Small intestine (tissue), 16 donors: ENCODE measurements at places on chromosomes 5 and 9.

DNA sequence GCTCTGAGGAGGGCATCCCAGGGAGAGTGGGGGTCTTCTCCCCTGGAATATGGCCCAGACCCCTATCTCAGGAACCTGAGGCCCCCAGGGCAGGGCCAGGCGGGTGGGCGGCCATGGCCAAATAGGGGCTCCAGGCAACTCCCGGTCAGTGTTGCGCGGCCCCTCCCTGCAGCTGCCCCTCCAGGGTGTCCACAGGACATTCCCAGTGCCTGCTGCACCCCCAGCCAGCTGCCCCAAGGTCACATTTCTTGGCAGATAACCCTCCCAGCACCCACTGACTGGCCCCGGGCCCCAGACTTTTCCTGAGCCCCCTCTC, 53.6 kb upstream of the EGFL7 start:
- no peak for DNase-seq

- DNase-seq = peak; percentile 62
Measured at GRCh38 chr9:126471084-126471624, 142.6 kb upstream of the LMX1B start.

- DNase-seq = no peak
Measured at GRCh38 chr9:892123-892522, 50.6 kb downstream of the DMRT1 start.

GRCh38 chr5:97148288-97148687, 5.9 kb upstream of the LIX1 start:
- no peak for DNase-seq

DNA sequence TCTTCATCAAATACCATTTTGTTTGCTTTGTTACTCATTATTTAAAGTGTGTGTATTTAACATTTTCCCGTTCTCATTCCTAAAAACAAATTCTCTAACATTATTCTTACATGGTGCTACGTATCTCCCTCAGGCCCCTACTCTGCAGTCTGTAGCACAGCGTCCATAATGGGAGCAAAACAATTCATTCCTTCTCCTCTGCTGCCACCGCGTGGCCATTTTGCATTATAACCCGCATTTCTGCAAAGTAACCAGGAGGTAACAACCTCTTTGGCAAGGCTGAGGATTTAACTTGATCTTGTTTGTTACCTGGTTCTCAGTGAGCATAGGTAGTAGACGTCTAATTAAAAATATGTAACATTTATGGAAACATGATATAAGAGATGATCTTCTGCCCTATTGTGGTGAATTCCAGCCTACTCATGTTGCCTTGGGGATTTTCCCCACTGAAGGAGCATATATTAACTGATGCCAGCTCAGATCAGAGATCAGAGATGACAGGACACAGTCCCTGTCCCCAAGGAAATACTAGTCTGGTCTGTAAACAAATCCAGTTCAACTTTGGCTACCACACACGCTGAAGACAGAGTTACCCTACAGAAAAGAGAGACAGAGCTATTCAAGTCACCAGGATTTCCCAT, 10.5 kb downstream of the OR1K1 start:
- peak; percentile 89 for DNase-seq

DNA sequence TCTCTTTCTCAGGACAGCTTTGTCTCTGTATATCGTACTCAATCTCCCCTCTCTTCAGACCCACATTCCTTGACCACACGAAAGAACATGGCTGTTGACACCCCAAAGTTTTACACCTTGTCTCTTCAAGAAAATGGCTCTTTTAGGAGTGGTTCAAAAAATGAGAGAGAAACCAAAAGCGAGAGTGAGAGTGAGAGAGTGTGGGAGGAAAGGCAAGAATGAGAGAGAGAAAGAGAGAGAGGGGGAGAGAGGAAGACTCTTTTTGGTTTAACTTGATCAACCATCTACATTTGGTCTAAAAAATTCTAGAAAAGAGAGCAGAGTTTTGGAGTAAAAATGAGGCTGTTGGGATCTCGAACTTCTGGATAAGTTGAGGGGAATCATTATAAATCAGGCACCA, 581.8 kb upstream of the WWC1 start:
- no peak for DNase-seq

- no peak for DNase-seq
Measured at GRCh38 chr9:122370869-122371755, at the start of gene PTGS1. TSS of gene PTGS1 (plus strand) at chr9:122371024. CDS start at chr9:122371085, 61 bp downstream.

DNA sequence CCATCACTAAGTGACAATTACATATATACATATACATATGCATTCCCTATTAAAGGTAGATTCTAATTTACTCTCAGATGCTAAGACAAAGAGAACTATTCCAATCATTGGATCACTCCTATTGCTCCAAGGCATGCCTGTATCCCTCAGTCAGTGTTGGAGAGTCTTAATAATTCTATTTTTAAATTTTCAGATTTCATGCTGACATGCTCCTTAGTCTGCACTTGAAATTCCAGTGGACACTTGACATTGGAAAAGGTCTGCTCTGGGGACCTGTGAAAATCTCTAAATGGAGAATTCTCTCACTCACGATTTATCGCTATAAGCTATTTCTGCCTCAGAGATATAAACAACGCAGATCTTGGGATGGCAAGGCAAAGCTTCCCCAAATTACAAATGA, 3.9 kb upstream of the FUBP3 start:
- DNase-seq = no peak

- peak; percentile 44 for DNase-seq
Measured at GRCh38 chr5:97297063-97297703, 114.1 kb upstream of the RIOK2 start.

GRCh38 chr5:127031147-127031862, 947 bp upstream of the MARCHF3 start:
- DNase-seq = peak; percentile 33
